ENCODE measurements at places on chromosomes 5 and 9.

DNA sequence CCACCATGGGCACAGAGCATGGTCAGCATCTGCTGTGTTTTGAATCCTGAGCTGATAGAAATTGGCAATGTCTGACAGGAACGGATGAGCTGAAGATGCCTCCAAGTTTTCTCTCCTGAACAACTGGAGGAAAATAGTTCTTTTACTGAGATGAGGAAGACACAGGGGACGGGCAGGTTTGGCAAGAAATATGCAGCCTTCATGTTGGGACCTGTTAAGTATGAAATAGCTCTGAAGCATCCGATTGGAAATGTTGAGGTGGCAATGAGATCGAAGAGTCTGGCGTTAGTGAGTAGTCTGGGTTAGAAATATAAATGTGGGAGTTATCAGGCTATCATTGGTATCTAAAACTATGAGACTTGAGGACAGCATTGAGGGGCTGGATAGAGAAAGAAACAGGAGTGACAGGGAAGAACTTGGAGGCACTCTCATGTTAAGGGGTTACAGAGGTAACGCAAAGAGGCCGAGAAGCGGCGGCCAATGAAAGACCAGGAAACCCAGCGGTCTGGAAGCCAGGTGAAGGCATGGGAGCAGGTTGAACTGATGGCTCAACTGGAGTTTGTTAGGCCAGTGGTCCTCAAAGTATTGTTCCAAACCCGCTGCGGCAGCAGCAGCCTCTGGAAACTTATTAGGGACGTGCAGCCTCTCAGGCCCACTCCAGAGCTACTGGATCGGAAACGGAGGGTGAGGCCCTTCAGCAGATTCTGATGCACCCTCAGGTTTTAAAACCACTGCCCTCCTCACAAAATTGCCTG lies 1.0 kb upstream of the MAMDC2 start:
- no peak for DNase-seq

DNA sequence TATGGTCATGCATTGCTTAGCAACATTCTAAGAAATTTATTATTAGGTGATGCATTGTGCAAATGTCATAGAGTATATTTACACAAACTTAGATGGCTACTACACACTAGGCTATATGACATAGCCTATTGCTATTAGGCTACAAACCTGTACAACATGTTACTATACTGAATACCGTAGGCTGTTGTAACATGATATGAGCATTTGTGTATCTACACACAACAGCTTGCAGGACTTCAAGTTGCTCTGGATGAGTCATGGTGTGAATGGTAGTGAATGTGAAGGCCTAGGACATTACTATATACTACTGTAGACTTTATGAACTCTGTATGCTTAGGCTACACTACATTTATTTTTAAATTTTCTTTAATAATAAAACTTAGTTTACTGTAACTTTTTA lies 107.2 kb upstream of the MAMDC2 start:
- no peak for DNase-seq

- DNase-seq, result no peak
Observed at GRCh38 chr9:120935383-120935857, 8.8 kb upstream of the TRAF1 start.

DNA sequence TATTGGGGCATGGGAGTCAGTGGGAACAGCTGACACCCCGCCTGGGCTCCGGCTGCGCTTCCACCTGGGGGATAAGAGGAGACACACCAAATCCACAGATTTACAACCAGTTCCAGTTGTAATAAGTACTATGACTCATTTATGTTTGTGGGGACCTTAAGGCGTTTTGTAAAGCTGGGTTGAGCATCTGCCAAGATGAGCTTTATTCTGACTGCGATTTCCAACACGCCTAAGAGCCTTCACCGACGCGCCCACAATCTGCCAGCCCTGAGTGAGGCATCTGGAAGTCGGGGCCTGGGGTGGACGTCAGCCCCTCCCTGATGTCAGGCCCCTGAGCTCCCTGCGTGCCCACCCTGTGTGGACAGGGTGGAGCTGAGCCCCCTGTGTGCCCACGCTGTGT lies 14.3 kb upstream of the LHX3 start:
- DNase-seq, result no peak

- DNase-seq, result no peak
Observed at GRCh38 chr9:73799446-73799845, 647.8 kb downstream of the ANXA1 start.

DNA sequence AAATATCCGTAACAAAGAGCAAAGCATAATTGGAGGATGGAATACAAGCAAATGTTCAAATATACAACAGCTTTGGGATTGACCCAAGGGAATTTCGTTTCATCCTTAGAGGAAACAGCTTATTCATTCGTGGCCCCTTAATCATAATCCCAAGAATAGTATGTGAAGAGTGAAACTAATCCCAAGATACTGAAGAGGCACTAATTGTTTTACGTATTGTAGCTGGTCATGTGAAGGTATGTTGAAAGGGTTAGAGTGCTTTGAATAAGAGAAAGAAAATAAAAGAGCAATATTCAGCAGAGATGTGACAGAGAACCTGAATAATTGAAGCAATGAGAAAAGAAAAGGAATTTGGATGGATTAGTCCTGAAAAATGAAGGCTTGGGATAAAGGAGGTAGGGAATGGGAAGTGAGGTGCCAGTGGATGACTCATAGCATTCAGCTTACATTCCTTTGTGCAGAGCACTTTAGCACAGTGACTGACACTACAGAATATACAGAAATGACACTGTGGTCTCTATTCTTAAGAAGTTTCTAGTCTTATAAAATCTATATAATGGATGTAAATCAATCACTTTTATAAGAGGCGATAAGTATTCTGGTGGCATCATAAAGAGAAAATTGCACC lies 221.9 kb downstream of the TLR4 start:
- DNase-seq, result no peak

GRCh38 chr9:91760906-91761305 lies 189.1 kb downstream of the ROR2 start:
- DNase-seq, result no peak

DNA sequence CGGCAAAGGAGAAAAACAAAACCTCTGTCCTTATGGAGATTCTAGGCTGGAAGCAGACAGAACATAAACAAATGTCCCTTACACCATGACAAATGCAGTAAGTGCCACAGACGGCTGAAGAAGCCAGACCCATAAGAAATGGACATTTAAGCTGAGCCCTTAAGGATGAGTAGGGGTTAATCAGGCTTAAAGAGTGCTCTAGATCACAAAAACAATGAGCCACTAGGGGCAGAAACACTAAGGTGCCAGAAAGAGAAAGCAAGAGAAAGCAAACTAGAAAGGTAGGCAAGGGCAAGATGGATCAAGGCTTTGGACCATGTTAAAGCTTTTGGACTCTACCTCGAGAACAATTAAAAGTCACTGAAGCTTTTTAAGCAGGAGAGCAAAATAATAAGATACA lies 326.9 kb upstream of the WWC1 start:
- no peak for DNase-seq

GRCh38 chr9:86940774-86941173 lies 6.5 kb downstream of the GAS1 start:
- no peak for DNase-seq

GRCh38 chr9:8924562-8924961 lies 1125.0 kb upstream of the DMAC1 start:
- no peak for DNase-seq

DNA sequence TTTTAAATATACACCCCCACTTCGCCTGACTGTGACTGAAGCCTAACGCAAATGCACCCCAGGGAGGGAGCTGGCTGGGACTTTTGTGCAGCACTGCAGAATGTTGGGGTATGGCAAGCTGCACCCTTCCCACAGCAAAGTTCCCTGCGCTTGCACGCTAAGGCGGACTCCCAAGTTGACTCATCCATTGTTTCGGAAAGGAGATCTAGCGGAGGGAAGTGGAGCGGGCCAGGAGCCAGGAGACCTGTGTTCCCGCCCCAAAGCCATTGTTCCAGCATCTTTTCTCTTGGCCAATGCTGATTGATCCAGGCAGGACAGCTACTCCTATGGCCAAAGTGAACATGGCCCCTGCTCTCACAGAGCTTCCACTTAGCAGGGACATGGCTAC lies 202.9 kb downstream of the AOPEP start:
- no peak for DNase-seq

DNA sequence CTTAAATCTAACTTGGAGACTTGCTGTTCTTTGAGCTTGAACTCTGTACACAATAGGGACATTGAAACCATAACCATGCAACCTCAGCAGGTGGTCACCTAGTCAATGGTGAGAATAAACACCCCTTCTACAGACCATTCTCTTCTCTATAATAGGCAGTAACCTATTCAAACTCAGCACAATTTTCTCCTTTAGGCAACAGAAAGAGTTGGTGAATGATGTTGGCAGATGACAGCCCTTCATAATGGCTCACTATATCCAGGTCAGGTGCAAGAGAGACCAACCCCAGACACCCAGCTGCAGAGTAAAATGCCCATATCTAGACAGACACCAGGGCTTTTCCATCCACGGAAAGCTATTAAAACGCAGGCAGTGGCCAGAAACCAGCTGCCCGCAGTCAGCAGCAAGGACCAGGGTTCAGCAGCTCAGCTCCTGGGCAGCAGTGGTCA lies 106.7 kb downstream of the SERINC5 start:
- DNase-seq, result no peak

GRCh38 chr5:118883362-118883761 lies 105.0 kb downstream of the DTWD2 start:
- DNase-seq, result no peak

- no peak for DNase-seq
Observed at GRCh38 chr5:87877023-87877422, 391.6 kb downstream of the TMEM161B start.

- DNase-seq, result no peak
Observed at GRCh38 chr9:13915591-13916301, 398.2 kb downstream of the NFIB start.

- no peak for DNase-seq
Observed at GRCh38 chr9:136292591-136293448, 11.1 kb downstream of the CCDC187 start.

GRCh38 chr5:1341863-1342262 lies 3.0 kb downstream of the CLPTM1L start:
- no peak for DNase-seq

GRCh38 chr9:137136261-137136880 lies 2.6 kb upstream of the GRIN1 start:
- DNase-seq, result no peak

- no peak for DNase-seq
Observed at GRCh38 chr9:134517069-134517680, 124.4 kb upstream of the COL5A1 start.

GRCh38 chr5:109905906-109906305 lies 216.2 kb downstream of the MAN2A1 start:
- no peak for DNase-seq

DNA sequence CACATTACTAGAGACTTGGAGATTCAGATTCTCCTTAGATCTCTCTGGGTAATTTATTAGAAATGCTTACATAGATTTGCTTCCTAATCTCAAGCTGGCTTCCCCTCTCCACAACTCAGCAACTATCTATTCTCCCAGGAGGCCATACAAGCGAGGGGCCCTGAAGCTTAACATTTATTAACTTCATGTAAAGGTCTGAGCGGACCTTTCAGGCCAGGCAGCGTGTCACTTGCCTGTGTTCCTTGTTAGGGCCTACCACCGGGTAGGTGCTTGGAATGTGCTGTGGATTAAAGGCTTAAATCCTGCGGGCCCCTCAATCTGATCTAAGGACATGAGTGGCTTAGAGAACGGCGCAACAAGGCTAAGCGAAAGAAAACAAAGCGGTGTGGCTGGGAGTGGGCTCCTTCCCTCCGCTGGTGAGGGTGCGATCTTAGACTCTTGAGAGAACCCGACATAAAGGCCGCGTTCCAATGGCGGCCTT lies 712 bp upstream of the HSPA4 start:
- no peak for DNase-seq

- DNase-seq, result no peak
Observed at GRCh38 chr5:14036947-14037346, 92.5 kb upstream of the DNAH5 start.

DNA sequence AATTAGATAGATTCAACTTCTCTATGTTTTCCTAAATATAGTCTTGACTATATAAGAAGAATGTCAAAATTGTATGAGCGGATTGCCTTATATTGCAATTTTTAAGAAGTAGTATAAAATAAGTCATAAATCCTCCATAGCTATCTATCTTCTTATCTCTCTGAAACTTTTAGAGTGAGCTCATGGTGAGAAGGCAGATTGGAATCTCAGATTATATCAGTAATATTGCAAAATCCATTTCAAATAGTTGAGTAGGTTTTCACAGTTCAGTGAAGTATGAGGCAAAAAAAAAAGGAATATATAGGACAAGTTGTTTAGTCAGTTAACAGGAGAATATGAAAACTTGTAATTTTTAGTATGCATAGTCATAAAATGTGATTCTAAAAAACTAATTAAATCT lies 156.4 kb downstream of the FAM174A start:
- no peak for DNase-seq

- no peak for DNase-seq
Observed at GRCh38 chr5:170201311-170201710, 31.5 kb upstream of the C5orf58 start.

DNA sequence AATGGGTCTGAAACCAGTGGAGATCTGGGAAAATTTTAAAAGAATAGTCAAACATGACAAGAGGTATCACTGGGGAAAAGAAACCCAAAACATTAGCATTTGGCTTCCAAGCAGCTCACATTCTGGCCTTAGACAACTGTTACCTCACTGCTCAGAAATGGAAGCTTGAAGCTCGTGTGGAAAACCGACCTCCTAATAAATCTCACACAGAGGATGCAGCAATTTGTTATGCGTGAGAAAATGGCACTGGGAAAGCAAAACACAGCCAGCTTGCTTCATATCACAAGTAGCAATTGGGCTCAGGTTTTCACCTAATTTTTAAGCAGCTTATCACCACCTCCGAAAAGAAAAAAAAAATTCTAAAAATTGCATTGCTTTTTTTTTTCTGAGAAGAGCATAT lies 103.3 kb upstream of the TAS2R1 start:
- no peak for DNase-seq

- no peak for DNase-seq
Observed at GRCh38 chr5:82811490-82811889, 265.7 kb downstream of the TMEM167A start.

DNA sequence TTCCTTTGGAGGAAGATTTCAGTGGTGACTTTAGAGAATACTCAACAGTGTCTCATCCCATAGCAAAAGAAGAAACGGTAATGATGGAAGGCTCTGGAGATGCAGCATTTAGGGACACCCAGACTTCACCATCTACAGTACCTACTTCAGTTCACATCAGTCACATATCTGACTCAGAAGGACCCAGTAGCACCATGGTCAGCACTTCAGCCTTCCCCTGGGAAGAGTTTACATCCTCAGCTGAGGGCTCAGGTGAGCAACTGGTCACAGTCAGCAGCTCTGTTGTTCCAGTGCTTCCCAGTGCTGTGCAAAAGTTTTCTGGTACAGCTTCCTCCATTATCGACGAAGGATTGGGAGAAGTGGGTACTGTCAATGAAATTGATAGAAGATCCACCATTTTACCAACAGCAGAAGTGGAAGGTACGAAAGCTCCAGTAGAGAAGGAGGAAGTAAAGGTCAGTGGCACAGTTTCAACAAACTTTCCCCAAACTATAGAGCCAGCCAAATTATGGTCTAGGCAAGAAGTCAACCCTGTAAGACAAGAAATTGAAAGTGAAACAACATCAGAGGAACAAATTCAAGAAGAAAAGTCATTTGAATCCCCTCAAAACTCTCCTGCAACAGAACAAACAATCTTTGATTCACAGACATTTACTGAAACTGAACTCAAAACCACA lies 67.4 kb downstream of the VCAN start:
- DNase-seq, result no peak

Data from GOT3 (cell line).